ENCODE measurements at places on chromosomes 13 and 19.

DNA sequence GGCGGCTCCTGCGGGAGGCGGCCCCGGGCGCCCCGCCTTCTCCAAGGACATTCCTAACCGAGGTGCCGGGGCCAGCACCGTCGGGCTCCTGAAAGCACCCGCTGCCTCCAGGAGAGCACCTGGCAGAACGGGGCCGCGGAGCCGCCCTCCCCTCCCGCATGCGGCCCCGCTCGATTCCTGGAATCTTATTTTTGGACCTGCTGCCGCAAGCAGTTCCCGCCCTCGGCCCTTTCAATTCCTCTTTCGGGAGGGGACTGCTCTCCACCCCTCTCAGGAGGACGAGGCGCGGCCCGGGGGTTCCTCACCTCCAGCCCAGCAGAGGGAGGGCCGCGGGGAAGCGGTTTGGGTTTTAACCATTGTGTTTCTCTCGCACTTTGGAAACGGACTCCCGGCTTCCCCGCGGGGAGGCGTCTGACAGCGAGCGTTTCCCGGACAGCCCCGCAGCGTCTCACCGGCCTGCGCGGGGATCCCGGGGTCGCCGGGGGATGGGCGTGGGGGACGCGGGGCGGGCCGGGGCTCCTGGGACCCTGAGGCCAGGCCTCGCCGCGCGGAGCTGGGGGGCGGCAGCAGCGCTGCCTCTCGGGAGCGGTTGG is 849 bp downstream of the GAS6 start:
- DNase-seq, result peak; percentile 41

GRCh38 chr19:48537541-48537940 is 14.4 kb upstream of the SULT2B1 start:
- no peak for DNase-seq

- no peak for DNase-seq
Measured at GRCh38 chr19:27652281-27652680, 1560.7 kb downstream of the UQCRFS1 start.

- DNase-seq, result no peak
Measured at GRCh38 chr19:3512562-3513228, 6.6 kb downstream of the FZR1 start.

- no peak for DNase-seq
Measured at GRCh38 chr13:40333226-40333625, 333.2 kb downstream of the FOXO1 start.

GRCh38 chr13:104796581-104796980 is 1730.4 kb upstream of the SLC10A2 start:
- DNase-seq, result no peak

DNA sequence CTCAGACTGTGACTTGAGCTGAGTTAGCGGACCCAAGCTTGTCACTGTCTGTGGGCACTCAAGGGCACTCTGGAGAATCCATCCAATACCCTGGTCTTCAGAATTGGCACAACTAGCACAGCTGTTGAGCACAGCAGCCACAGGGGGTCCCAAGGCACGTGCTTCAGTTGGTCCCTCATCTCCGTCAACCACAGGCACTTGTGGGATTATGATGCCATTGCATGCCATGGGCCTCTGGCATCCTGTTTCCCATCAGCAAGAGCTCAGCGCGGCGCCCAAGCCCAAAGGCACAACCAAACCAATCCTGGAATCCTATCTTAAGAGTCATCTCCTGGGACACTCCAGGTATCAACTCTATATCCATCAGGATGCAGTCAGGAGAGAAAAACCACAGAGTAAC is 3.7 kb upstream of the B3GNT8 start:
- DNase-seq, result no peak

- DNase-seq, result no peak
Measured at GRCh38 chr19:11460207-11460606, 20.6 kb downstream of the ELAVL3 start.

DNA sequence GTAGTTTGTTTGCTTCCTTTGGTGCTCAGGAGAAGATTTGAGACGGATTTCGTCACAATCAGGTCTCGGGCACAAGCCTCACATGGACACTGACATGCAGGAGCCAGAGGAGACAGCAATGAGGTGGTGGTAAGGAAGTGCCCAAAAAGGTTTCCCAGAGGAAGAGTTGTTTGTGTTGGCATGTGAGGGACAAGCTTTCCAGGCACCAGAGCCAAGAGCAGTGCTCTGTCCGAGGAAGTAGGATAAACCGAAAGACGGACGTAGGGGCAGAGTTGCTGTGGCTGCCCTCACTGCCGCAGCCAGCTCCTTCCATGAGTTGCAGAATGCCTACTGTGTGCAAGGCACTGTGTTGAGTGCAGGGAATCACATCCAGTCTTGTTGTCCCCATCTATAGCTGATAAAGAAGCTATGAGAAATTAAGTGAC is 27.7 kb downstream of the SAE1 start:
- no peak for DNase-seq

- no peak for DNase-seq
Measured at GRCh38 chr13:28413999-28414398, 80.9 kb downstream of the FLT1 start.

- DNase-seq, result no peak
Measured at GRCh38 chr13:94716016-94716415, 3.7 kb upstream of the SOX21 start.

GRCh38 chr13:108463340-108463739 is 166.1 kb upstream of the MYO16 start:
- DNase-seq, result no peak

- DNase-seq, result no peak
Measured at GRCh38 chr13:113959198-113959597, 14.7 kb downstream of the C13orf46 start.

Data from inflammatory macrophage (primary cell).